ENCODE measurements at places on chromosomes 2 and 18.

DNA sequence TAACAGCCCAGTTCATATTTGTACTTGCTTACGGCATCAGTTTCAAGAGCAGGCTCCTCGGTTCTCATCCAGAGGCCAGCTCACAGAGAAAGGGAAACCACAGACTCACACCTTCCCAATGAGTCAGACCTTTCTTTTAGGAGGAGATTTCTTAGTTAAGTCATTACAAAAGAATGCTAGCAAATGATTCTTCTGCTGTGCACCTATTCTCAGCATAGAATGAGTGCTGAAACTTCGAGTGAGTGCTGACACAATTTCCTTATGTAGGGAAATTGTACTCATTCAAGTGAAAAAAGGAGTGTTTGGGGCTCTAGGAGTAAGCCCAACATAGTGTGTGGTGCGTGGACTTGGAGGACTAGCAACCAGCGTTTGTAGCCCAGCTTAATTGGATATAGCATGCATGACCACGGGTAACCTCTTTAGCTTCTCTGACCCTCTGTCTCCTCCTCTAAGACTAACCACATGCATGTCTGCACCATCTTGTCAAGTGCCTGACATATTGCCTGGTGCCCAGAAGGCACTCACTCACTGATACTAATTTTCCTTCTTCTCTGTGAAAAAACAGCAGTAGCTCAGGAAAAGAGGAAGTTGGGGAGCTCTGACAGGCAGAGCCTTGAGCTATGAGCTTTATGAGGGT lies 87.0 kb downstream of the ALPK2 start:
- DNase-seq = peak; percentile 54

DNA sequence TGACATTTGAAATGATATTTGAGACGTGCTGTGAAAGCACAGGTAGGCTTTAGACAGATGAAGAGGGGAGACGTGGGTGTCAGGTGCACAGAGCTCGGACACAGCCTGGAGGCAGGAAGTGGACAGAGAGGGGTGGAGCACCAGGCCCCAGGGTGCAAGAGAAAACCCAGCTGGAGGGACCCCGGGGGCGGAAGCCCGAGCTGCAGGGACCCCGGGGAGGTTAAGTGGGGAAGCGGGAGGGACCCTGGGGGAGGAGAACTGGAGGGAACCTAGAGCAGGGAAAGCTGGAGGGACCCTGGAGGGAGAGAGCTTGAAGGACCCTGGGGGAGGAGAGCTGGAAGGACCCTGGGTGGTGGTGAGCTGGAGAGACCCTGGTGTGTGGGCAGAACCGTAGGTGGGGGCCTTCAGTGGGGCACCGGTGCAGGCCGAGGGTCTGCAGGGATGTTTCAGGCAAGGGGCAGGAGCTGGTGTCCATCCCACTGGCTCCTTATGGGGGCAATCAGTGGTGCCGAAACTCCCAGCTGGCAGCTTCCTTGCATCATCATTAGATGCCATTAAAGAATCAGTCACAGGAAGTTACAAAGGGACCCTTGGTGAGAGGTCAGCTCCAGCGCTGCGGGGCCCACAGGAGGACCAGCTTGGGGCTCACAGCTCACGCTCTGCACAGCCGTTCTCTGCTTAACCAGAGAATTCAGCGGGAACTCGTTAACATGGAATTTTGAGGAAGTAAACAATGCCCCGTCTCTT lies 246.6 kb downstream of the EIPR1 start:
- DNase-seq = no peak

DNA sequence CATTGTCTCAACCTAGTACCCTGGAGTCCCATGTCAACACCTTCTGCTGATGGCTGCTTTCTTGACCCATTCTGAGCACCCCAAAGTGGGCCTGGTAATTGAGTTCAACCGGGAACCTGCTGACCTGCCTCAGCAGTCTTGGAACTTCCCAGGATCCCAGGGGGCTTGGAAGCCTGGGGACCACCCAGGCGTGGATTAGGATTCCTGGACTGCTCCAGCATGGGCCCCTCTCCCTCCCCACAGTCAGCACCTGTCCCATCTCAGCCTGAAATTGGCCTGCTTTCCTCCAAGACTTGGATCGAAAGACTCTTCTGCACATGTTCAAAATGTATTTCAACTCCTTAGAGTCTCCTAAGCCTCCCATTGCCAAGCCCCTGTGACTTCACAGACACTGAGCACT lies 15.4 kb upstream of the MRPL33 start:
- no peak for DNase-seq

DNA sequence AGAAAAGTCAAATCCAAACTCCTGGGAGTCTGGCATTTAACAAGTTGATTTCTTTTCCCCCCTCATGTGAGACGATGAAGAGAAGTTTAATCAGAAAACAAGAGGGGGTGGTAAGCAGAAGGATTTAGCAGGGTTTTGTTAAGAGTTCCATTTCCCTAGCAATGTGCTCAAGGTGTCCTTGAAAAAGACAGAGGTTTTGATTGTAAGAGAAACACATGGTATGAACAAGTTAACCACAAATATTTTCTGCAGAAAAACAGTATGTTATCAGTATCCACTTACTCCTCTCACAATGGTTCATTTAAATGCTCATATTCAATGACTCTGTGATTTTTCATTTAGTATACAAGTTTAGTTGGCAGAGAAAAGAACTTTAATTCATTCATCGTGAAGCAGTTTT lies 26.8 kb downstream of the LAMA1 start:
- DNase-seq = no peak

GRCh38 chr2:176997074-176997791 lies 215.4 kb upstream of the HNRNPA3 start:
- peak; percentile 36 for DNase-seq

DNA sequence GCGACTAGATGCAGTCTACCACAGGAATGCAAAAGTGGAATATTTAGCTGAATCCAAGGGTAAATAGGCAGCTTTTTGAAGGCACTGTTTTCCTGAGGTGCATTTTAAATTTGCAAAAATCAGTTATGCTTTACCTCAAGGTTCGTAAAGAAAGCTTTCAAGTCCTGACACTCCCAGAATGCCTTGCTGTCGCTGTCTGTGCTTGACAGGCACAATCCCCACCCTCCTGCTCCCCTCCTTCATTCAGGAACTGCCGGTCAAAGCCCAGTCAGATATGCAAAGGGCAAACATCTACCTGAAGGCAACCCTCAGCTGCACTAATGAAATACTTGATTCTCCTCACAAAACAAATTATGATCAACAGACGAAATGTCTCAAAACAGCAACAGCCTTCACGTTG lies 97.4 kb upstream of the DDX18 start:
- no peak for DNase-seq

DNA sequence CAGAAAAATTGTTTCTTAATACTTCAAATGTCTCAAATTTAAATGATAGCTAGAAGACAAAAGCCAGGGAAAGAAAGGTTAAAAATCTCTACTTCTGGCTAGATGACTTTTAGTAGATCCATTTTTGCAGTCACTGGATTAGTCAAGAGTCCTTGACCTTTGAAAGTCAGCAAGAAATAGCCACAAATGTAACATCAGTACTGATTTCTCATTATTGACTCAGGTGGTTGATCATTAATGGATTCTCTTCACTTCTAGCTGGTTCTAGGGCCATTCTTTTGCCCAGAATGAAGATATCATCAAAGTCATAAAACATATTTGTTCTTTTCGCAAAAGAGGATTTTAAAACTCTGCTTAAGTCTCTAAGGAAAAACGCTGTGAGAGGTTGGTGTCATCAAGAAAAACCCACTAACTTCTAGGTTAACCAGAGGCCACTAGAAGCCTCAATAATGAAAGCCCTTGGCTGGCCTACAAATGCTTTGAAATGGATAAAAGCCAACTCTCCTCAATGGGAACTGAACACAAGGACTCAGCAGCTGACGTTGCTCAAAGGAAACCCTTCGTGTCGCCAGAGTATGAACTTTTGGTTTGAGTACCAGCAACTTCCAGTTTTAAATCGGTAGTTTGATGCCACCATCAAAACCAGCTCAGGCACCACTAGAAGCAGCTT lies 66.3 kb downstream of the IRS1 start:
- no peak for DNase-seq

GRCh38 chr18:48922226-48922800 lies 28.5 kb downstream of the SMAD7 start:
- no peak for DNase-seq

- no peak for DNase-seq
These were observed 6.1 kb upstream of the ACOXL start for GRCh38 chr2:110726285-110726684.

DNA sequence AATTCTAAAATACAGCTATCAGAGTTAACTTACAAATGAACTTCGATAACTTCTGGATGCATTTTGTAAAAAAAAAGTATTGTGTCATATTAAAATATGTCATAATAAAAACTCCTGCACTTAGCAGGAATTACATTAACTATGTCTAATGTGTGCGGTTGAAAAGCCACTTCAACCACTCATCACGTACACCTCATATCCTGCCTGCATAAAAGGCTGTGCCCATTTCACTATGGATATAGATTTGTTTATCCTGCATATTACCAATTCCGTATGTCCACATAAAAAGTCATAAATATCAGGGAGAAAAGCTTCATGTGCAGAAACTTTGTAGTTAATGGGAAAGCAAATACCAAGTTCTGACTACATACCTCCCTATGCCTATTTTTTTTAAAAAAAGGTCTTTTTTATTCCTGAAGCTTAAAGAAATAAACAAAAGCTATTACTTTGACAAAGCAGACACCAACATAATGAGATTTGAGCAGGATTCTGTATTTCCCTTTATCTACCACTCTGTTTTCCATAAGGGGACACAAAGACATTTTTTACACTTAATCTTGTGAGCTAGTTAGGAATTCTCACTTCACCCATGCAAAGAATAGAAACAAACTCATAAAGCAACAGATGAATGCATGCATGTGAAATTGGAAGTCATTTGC lies 96.1 kb downstream of the PPP1R1C start:
- DNase-seq = no peak

DNA sequence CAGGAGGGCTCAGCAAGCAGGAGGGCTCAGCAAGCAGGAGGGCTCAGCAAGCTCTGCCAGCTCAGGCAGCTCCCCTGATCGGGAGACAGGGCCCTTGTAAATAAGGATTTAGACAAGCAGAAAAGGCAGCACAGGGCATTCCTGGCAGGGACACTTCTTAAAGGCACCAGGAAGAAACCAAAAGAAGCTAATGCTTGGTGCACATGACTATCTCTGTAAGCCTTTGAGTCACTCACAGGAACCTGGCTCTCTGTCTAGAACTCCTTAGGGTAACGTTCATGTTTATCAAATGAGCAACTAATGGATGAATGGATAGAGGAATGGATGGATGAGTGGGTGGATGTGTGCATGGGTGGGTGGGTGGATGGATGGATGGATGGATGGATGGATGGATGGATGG lies 28.4 kb downstream of the TMEM37 start:
- DNase-seq = no peak

- DNase-seq = no peak
These were observed 53.4 kb upstream of the ODC1 start for GRCh38 chr2:10501451-10501961.

DNA sequence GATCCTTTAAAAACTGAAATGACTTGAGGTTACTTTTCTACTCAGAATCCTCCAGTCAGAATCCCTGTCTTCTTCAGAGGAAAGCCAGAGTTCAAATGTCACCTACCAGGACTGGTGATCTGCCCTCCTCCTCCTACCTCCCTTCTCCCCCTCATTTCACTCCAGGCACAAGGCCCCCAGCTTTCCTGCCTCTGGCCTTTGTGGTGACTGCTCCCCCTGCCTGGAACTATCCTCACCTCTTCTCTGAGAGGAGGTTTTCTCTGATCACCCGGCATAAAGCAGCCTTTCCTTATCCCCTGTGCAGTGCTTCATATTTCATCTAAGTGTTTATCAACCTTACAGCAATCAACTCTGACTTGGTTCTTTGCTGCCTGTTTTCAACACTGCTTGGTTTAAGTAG lies 6.8 kb downstream of the B3GNT2 start:
- DNase-seq = no peak

GRCh38 chr2:9811216-9811615 lies 32.1 kb upstream of the TAF1B start:
- no peak for DNase-seq

DNA sequence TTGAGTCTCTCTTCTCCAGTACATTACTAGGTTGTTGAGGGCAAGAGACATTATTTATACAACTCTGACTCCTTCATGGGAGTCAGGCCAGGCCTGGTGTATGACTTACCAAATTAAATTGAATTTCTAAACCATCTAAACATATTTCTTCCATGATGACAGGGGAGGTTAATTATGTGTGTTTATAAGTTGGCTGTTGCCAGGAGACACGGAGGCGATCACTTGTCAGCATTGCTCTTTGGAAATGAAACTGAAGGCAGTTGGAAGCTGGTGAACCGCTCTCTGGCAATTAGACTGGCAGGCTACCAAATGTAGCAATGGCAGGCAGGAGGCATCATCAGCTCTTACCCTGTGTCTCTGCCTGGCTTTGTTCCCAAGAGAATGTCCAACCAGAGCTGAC lies 241.4 kb downstream of the KCNS3 start:
- no peak for DNase-seq

DNA sequence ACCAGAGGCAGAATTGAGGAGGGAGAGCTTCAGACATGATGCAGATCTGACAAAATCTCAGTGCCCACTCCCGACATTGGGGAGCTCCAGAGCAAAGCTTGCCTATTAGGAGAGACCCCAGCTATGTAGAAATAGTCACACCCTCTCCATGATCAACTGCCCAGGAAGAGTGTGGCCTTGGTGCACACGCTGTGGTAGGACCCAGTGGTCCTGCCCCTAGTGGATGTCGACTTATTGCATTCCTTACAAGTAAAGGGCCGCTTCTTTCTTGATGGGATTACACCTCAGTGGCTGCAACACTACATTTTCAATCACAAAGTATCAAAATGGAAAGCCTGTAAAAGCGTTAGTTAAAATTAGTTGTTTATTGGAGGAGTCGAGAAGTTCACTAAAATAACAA lies 64.2 kb downstream of the VRK2 start:
- DNase-seq = no peak

DNA sequence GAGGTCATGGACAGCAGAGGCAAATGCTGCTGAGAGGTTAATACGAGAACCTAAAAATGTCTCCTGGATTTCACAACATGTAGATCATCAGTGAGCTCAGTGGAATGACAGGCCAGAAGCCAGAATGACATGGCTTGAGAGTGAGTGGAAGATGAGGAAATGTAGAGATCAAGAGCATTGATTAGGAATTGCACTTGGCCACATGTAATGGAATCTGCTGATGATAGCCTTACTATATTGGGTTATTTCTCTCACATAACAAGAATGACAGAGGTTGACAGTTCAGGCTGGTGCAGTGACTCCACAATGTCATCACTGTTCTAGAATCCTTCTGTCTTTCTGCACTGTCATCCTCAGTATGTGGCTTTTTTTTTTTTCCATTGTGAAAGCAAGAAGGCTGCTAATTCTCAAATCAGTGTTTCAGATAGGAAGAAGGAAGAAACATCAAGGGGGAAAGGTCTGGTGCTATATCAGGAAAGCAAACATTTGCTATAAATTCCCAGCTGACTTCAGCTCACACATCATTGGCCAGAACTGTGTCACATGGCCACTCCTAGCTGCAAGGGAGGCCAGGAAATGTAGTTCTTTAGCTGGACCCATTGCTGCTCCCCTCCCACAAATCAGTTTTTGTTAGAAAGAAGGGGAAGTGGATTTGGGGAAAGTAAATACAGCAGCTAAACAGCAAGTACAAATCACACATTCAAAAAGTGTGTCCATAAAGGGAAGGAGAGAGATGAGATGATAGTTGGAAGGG lies 127.2 kb downstream of the FAM161A start:
- DNase-seq = no peak

All from GM20000 (cell line).